ENCODE measurements at places on chromosomes 13 and 19. TPM values are rescaled to one million over a fixed set of nuclear protein-coding genes. Genes with fewer than 3 reads are reported as not detected.
A peak's percentile ranks its signal among the peaks of the same experiment; 100 is the strongest.

- DNase-seq: no peak
Observed at GRCh38 chr13:50644081-50644871, 199.2 kb downstream of the DLEU7 start.

DNA sequence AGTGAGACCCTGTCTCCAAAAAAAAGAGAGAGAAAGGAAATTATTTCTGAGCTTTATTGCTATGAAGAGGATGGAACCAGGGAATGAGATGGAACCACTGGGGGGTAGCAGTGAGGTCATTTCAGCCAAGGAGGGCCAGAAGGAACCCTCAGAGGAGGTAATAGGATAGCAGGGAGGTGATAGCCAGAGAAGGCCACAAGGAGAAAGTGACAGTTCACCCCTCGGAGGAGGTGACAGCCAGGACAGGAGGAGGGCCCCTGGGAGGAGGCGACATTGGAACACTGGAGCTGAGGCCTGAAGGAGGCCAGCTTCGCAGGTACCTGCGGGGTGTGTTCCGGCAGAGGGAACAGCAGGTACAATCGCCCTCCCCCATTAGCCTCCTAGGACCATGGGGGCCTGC lies 675 bp upstream of the PGPEP1 start:
- DNase-seq: no peak

GRCh38 chr13:82259284-82259683 lies 1623.0 kb downstream of the SLITRK1 start:
- no peak for DNase-seq

DNA sequence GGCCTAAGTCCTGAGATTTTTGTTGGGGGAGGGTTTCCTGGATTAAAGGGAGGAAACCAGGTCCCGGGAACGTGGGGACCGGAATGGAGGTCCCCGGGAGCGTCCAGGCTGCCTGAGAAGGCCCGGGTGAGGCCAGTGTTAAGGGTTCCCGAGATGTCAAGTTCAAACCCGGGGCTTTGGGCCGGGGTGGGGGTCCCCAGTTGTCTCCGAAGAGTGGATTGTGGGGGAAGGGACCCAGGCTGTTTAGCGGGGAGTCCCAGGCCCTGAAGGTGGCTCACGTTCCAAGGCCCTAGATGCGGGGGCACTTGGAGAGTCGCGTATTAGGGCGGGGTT lies 262 bp downstream of the COX7A1 start:
- no peak for DNase-seq

DNA sequence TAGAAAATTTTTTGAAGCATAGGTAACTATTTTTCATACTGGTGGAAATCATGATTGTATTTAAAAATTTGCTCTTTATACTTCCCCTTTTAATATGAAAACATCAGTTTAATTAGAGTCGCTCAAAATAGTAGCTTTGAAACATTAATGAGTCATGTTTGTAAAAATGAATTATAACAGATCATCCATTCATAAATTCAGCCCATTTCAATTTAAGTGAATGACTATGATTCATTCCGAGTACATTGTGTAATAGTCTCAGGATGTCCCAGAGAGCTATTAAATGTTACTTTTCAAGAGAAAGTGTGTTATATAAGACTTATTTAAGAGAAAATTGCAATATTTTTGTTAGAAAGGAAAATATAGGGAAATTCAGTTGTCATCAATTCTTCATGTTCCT lies 111.0 kb downstream of the FNDC3A start:
- DNase-seq: no peak

DNA sequence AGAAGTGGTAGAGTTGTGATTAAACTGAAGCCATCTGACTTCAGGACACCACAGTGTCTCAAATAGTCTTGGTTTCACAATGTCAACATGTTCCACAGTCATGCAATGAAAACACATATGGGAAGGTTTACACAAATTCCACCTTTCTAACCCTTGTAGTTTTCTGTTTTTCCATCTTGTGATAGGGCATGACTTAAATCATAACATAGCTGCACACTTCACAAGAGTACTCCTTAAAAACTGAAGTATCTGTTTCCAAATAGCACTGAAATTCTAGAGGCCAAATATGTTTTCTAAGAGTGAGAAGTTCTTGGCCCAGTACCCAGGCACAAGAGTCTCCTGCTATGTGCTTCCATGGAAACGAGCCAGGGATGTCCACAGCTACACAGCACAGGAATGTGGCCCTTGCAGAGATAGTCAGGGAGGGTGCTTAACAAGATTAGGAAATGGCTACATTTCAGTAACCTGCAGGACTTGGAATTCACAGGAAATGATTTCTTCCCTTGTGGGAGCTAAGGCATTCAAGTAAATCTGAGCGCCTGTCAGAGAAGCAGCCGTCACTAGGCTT lies 269.1 kb downstream of the NDFIP2 start:
- DNase-seq: no peak

GRCh38 chr13:61927648-61928047 lies 512.0 kb upstream of the PCDH20 start:
- no peak for DNase-seq

The TMEM272 gene
- total RNA-seq: not detected

The SLC7A10 gene
- total RNA-seq: not detected

- DNase-seq: no peak
Observed at GRCh38 chr19:42281146-42281826, 12.2 kb downstream of the CIC start.

DNA sequence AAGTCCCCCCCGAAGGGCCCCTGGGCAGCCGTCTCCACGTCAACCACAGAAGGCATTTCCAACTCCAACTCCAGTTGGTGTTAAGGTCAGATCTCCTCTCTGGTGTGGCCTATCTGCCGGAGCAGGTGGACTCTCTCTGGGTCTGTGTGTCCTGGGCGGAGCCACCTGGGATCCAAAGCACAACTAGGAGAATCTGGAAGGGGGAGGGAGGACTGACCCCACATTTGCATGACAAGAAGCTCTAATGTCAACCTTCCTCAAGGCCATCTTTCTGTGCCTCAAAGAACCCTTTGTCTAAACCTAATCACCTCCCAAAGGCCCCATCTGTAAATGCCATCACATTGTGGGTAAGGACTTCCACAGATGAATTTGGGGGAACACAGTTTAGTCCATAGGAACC lies 381.5 kb downstream of the UQCRFS1 start:
- DNase-seq: no peak

GRCh38 chr19:11708457-11708856 lies 30.3 kb downstream of the ZNF823 start:
- no peak for DNase-seq

GRCh38 chr19:19256072-19256969 lies 16.8 kb downstream of the TM6SF2 start:
- DNase-seq: no peak

The LILRA1 gene
- 0.38 TPM for total RNA-seq

DNA sequence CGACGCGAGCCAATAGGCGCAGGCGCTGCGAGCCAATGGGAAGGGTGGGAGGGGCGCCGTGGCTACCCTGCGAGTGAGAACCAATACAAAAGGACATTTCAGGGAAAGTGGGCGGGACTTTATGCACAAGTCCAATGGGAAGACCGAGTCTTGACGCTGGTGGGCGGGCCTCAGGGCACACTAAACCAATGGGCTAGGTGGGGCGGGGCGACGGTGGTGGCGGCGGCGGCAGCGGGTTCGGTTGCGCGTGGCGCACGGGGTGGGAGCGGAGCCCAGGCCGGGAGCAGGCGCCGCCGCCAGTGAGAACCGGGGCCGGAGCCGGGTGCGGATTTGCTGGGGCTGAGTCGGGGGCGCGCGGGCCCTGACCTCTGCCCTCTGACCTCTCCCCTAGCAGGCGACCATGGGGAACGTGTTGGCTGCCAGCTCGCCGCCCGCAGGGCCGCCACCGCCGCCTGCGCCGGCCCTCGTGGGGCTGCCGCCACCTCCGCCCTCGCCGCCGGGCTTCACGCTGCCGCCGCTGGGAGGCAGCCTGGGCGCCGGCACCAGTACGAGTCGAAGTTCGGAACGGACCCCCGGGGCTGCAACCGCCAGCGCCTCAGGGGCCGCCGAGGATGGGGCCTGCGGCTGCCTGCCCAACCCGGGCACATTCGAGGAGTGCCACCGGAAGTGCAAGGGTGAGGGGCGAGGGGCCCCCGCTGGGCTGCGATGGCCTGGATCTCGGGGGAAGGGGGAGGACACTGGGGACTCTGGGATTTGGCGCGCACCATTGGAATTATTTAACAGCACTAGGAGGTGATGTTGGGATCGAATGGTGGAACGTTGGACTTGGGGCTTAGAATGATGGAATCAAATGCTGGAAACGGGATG lies at the start of gene TOMM40:
Gene TOMM40 (plus strand): TSS at position 239 of the 867 bp plus-strand sequence. CDS start 162 bp downstream, at position 401.
- DNase-seq: peak; percentile 100

- DNase-seq: no peak
Observed at GRCh38 chr13:55577847-55578210, 1562.9 kb upstream of the PRR20A start.

DNA sequence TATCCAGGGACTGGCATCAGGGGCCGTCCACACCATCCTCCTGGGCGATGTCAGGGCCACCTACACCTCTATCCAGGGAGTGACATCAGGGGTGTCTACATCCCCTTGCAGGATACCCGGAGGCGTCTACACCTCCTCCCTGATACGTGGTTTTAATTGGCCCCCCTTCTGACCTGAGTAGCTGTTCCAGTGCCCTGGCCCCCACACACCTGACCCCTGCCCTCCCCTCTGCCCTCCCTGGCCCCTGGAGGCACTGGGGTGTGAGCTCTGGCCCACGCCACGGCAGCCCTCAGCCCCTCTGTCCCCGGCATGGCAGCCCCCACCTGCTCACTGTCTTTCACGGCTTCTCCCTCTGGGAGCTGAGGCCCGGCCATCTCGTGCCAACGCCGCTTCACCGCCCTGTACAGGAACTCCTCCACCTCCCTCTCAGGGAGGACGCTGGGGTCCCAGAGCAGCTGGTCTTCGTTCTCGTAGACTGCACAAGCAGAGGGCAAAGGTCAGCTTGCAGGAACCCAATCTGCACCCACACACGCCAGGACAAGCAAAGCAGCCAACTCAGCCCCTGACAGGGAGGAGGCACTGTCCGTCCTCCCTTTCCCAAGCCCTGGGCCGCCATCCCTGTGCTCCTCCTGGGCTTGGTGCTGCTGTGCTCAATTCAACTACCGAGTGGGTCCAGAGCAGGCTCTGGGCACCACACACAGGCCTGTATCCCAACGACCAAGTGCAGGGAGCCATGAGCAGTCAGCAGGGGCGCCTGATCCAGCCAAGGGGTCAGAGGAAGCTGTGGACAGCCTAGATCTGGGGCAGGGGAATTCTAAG lies 22.2 kb upstream of the PLPP2 start:
- DNase-seq: no peak

The SKA3 gene
- 5.1 TPM for total RNA-seq

The NCR1 gene
- not detected for total RNA-seq

DNA sequence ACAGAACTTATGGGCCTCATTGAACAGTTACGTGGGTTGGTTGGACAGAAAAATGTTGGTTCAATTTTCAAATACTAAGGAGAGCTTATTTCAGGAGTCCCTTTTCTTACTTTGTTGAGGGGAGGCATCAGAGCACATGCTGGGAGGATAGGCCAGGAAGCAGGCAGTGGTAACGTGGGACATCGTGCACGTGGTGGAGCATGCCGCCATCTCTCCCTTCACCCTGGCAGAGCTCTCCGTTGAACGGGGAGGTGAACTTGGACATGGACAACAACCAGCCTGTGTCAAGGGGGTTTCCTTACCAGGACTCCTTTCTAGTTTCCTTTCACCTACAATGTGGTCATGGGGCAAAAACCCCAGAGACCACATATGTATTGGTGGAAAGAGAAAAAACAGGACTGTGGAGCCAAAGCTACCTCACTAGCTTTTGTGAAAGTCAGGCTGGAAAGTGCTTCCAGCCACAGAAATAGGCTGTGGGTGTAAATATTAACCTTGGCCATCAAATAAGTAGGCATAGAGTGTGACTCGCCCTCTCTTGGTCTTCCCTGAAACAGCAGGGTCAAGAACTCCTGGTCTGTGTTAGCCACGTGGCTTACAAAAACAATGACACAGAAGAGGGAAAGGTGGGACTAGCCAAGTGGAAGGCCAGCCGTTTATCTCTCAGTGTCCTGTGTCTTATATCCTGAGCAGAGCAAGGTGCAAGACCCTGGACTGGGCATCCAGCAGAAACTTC lies 14.4 kb downstream of the MICOS13 start:
- no peak for DNase-seq

DNA sequence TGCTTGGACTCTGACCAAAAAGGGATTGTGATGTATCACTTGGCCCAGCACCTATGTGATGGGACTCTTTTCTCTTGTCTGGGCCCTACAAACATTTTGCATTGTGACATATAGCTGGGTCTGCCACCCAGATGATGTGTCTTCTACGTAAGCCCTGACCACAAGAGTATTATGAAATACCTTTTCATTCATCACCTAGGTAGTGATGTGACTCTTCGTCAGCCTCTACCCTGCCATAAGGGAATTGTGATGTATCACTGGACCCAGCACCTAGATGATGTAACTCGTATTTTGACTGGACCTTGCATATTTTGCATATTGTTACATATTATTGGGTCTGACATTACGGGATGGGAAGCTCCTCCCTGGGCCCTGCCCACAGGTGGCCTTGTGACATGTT lies 29.7 kb upstream of the ZNF681 start:
- no peak for DNase-seq

- no peak for DNase-seq
Observed at GRCh38 chr13:114089751-114090400, 42.5 kb downstream of the RASA3 start.

DNA sequence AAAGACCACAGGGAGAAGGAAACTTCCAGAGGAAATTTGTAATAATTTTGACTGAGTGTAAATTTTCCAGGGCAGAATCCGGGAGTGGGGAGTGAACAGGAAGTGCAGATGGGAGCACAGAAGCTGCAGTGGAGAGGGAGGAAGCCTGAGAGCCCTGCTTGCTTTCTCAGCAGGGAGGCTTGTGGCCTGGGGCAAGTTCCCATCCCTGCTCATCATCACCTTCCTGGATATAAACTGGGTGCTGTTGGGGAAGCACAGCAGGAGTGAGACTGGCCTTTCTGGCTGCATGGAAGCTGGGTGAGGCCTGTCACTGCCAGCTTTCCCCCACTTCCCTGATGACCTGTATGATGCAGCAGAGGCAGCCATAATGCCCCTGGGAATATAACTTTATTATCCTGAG lies 532.9 kb downstream of the SLITRK6 start:
- DNase-seq: no peak

DNA sequence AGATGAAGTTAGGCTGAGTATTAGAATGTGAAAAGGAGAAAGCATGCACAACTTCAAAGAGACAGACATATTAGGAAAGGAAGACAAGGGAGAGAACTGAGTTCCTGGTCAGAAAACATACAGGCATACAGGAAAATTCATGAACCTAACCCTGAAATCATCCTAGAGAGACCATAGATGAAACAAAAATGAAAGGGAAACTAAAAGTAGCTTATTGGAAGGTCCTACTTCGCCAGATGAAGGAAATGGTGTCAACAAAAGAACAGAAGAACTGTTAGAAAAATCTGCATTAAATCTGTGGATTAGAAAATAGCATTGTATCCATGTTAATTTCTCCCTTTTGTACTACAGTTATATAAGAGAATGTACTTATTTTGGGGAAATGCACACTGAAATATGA lies 169.0 kb upstream of the UFM1 start:
- no peak for DNase-seq
